ENCODE measurements at places on chromosomes 2 and 18. TPM values are rescaled to one million over a fixed set of nuclear protein-coding genes. Genes with fewer than 3 reads are reported as not detected.

The DLX1 gene
- total RNA-seq = 1.1 TPM

DNA sequence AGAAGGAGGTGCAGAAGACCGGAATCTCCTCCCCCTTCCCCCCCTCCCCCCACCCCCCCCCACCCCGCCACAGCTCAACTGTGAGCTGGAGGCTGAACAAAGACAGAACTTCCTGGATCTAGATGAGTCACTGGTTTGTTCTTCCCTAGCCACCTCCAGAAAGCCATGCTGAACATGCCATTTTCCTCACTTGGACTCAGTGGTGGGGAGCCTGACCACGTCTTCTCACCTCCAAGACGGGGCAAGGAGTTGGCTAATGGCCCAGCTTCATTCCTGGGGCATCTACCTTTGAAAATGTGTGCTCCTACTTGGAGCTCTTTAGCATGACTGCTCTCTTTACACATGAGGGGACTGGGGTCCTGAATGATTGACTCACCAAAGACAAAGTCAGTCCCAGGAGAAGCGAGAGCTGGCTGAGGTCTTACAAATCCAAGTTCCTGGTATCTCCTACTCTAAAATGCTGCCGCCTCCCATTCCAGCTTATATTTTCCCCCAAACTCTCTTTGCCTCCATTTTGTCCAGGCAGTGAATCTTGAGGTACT is 22.6 kb upstream of the FZD5 start:
- peak overlapping the region; percentile 9 for H3K27ac ChIP-seq
- no peak overlapping the region for H3K4me3 ChIP-seq
- no peaks in the 10 kb centered on the region for H3K36me3 ChIP-seq
- no peaks in the 10 kb centered on the region for H3K27me3 ChIP-seq

The LRRC30 gene
- total RNA-seq = not detected

GRCh38 chr2:9552219-9553178 is 3.1 kb downstream of the ADAM17 start:
- DNase-seq = no peak
- no peak overlapping the region for H3K27ac ChIP-seq
- H3K27me3 ChIP-seq = no peaks in the 10 kb centered on the region
- H3K4me3 ChIP-seq = no peak overlapping the region
- no peaks in the 10 kb centered on the region for H3K36me3 ChIP-seq

- H3K36me3 ChIP-seq = no peaks in the 10 kb centered on the region
- peak overlapping the region; percentile 63 for H3K4me3 ChIP-seq
- H3K27ac ChIP-seq = peak overlapping the region; percentile 73
- peaks cover 14% of the 10 kb centered on the region for H3K4me1 ChIP-seq
- no peaks in the 10 kb centered on the region for H3K27me3 ChIP-seq
Observed at GRCh38 chr18:79965119-79965902, 868 bp downstream of the HSBP1L1 start.

- H3K27me3 ChIP-seq = no peaks in the 10 kb centered on the region
- no peak for DNase-seq
- no peaks in the 10 kb centered on the region for H3K36me3 ChIP-seq
- no peaks in the 10 kb centered on the region for H3K4me1 ChIP-seq
Observed at GRCh38 chr18:57397440-57398132, 37.6 kb upstream of the ONECUT2 start.

GRCh38 chr2:96320326-96320725 is 4.8 kb upstream of the ITPRIPL1 start:
- no peaks in the 10 kb centered on the region for H3K27me3 ChIP-seq
- H3K4me3 ChIP-seq = no peak overlapping the region
- no peak overlapping the region for H3K27ac ChIP-seq

DNA sequence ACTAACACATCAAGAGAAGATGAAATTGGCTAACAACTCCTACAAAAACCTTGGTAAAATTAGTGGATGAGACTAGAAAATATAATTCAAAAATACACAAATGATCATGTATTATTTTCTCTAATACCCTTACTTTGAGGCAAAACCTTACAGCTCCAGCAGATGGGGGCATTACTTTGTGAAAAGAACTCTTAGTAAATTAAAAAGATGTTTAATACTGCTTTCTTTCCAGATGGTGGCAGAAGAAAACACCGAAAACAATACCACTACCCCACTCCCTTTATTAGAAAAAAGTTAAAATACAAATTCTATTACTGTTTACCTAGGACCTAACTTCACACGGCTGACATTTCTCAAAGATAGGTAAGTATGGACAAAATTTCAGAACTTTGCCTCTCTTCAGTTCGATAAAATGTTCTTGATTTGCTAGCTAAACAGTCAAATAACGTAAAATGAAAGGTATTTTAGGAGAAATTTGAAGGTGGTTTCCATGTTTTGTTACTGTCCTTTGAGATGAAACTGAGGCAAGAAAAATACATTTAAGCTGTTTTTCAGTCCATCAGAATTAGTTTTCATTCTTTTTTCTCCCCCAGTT is 30.6 kb downstream of the ORC4 start:
- no peak overlapping the region for H3K4me3 ChIP-seq
- peak; percentile 13 for DNase-seq
- no peak overlapping the region for H3K27ac ChIP-seq
- peaks cover 8% of the 10 kb centered on the region for H3K4me1 ChIP-seq
- H3K27me3 ChIP-seq = no peaks in the 10 kb centered on the region

DNA sequence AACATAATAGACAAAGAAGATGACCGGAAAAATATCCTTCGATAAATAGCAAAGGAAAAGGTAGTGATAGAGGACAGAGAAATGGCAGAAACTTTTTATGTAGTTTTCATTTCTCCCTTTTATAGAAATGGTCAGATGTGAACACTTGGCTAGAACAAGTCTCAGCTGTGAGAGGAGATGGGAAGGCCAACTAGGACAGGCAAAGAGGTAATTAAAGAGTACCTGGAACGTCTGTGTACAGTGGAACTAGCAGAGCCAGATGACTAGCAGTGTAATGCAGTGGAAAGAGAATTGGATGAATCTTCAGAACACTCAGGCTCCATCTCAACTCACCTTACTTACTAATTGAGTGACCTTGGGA is 69.2 kb downstream of the NABP1 start:
- DNase-seq = no peak
- H3K27me3 ChIP-seq = no peaks in the 10 kb centered on the region
- no peaks in the 10 kb centered on the region for H3K36me3 ChIP-seq
- no peaks in the 10 kb centered on the region for H3K4me1 ChIP-seq
- H3K27ac ChIP-seq = no peak overlapping the region

The ABCG5 gene
- not detected for total RNA-seq

The C2orf66 gene
- not detected for total RNA-seq
